ENCODE measurements at places on chromosomes 7 and 10. TPM values are rescaled to one million over a fixed set of nuclear protein-coding genes. Genes with fewer than 3 reads are reported as not detected.

Gene NME8
- total RNA-seq, result not detected

DNA sequence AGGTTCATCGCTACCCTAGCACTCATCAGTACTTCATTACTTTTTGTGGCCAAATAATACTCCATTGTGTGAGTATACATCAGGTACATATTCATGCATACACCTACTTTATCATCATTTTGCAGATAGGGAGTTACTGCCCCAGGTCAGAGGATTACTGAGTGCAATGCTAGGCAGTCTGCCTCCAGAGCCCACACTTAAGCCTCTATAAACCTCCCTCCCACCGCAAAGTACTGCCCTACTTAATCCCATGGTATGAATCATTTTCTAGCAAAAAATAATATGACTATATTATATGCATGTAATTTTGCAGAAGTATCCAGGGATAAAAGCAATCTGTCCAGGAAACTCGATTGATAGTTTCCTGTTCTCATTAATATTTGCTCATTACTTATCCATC is 194.3 kb downstream of the GRID1 start:
- H3K4me1 ChIP-seq, result no peaks in the 10 kb centered on the region
- DNase-seq, result no peak
- no peaks in the 10 kb centered on the region for H3K36me3 ChIP-seq
- H3K27ac ChIP-seq, result no peak overlapping the region

GRCh38 chr7:74287303-74288033 is 1.7 kb upstream of the CLIP2 start:
- peaks cover 22% of the 10 kb centered on the region for H3K4me1 ChIP-seq
- H3K27ac ChIP-seq, result no peak overlapping the region
- no peaks in the 10 kb centered on the region for H3K27me3 ChIP-seq
- no peak overlapping the region for H3K4me3 ChIP-seq
- DNase-seq, result no peak
- H3K36me3 ChIP-seq, result no peaks in the 10 kb centered on the region

- no peaks in the 10 kb centered on the region for H3K36me3 ChIP-seq
- H3K27ac ChIP-seq, result no peak overlapping the region
- H3K27me3 ChIP-seq, result no peaks in the 10 kb centered on the region
- peaks cover 16% of the 10 kb centered on the region for H3K4me1 ChIP-seq
Observed at GRCh38 chr10:78258323-78259030, 224.8 kb downstream of the RPS24 start.

DNA sequence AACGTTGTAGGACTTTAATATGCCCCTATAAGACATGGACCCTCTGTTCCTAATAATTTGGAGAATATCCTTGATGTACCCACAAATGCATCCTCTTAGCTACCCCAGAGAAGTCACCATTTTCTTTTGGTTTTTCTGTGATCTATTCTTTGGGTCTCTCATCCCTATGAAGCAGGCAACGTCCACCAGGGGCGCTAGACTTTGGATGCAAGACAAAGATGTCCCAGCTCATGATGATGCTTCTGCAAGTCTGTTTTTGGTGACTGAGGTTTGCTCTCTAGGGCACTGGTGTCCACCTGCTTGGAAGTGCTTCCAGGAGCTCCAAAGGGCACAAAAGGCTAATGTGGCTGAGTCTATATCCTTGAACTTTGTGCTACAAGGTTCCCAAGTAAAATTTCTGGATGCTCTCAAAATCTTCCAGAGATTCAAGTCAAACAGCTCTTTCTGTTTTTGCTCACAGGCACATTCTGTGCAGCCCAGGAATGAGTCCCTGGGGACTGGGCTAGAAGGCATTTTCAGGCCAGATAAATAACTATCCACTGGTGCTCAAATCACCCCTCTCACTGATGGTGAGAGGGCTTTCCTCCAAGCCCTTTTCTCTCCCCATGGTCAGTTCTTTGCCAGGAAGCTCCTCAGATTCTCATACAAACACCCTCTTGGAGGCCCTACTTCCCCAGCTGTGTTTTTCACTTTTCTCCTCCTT is 166.4 kb downstream of the C7orf25 start:
- H3K4me1 ChIP-seq, result no peaks in the 10 kb centered on the region
- H3K27me3 ChIP-seq, result no peaks in the 10 kb centered on the region
- H3K36me3 ChIP-seq, result no peaks in the 10 kb centered on the region
- H3K27ac ChIP-seq, result no peak overlapping the region
- no peak overlapping the region for H3K4me3 ChIP-seq

DNA sequence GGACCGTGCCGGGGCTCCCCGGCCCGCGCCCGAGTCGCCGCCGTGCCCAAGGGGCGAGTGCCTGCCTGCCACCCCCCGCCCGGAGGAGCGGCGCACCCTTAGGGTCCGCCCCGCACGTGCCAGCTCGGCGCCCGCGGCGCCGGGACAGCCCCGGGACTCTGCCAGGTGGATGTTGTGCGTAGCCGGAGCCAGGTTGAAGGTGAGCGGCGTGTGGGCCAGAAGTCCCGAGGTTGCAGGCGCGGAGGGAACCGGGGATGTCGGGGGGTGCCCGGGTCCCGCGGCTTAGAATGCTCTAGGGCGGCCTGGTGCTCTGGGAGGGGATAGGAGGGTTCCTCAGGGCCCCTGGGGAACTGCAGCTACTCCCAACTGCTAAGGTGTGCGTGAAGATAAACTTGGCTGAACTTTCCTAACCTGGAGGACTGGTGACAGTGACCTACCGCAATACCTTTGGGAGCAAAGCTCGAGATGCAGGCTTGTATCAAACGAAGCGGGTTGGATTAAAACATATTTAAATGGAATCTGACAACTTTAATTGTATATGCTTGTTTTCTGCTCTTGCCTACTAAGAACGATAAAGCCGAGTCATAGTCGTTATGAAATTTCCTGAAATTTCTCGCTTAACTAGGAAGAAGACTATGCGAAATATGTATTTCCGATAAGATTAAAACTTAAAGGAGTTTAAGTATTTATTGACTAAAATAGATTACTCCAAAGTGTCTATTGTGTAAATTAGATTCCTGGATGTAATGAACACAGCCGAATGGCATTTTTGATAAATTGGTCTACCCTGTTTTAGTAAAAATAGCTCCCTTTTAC is at the start of gene CUX1:
TSS of gene CUX1 (plus strand) at position 156 of the 816 bp plus-strand sequence. CDS start at position 170, 14 bp downstream.
- H3K27ac ChIP-seq, result peak within 1 kb of the TSS; percentile 93
- peak; percentile 69 for DNase-seq
- no peaks in the 10 kb centered on the region for H3K36me3 ChIP-seq

Gene PTF1A
- not detected for total RNA-seq

GRCh38 chr7:150407588-150408392 is 28.7 kb downstream of the ZNF775 start:
- peak overlapping the region; percentile 97 for H3K27ac ChIP-seq
- no peaks in the 10 kb centered on the region for H3K4me1 ChIP-seq
- H3K27me3 ChIP-seq, result no peaks in the 10 kb centered on the region
- H3K36me3 ChIP-seq, result peaks cover 4% of the 10 kb centered on the region

Gene CLRN3
- not detected for total RNA-seq

DNA sequence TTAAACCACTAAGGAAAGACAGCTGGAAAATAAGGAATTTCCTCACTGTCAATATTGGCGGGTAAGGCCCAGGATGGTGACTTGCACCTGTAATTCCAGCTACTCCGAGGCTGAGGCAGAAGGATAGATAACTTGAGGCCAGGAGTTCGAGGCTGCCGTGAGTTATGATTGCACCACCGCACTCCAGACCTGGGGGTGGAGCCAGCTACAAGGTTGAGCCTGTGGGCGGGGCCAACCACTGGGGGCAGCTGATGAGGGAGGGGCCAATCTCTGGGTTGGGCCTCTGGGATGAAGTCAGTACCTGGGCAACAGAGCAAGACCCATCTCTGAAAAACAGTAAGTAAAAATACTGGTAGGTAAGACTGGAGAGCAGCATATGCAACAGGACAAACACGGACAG is 80.1 kb upstream of the ADO start:
- H3K4me3 ChIP-seq, result no peak overlapping the region
- H3K4me1 ChIP-seq, result no peaks in the 10 kb centered on the region
- no peak for DNase-seq
- H3K27me3 ChIP-seq, result no peaks in the 10 kb centered on the region
- H3K36me3 ChIP-seq, result no peaks in the 10 kb centered on the region

DNA sequence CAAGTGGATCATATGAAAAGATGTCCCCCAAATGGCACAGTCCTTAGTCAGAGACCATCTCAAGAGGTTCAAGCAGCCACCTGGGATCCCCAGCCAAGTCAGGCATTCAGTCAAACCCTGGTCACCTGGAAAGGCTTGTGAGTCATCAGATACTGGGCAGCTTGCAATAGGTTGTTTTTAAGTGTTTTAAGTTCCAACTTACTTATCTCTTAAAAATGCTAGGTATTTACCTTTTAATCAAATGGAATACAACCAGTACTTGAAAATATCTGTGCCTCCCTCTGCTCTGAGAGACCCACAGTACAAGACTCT is 262.2 kb downstream of the WDR11 start:
- DNase-seq, result no peak
- no peak overlapping the region for H3K27ac ChIP-seq
- no peak overlapping the region for H3K4me3 ChIP-seq
- H3K4me1 ChIP-seq, result peaks cover 20% of the 10 kb centered on the region
- no peaks in the 10 kb centered on the region for H3K36me3 ChIP-seq

DNA sequence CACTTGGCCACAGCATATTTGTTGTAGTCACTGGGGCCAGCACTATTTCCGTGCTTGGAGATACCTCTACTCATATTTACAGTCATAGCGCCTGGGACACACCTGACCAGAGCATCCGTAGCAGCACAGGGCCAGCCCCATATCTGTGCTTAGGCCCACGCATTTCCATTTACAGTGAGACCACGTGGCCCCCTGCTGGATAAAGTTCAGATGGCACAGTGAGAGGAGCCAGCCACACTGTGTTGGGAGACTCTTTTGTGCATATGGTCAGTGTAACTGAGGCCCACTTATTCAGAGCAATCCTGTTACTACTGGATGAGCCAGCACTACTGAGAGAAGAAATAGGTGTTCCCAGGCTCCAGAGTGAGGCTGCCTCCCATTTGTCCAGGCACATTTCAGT is 455.3 kb downstream of the REEP3 start:
- no peak overlapping the region for H3K27ac ChIP-seq
- H3K4me3 ChIP-seq, result no peak overlapping the region
- H3K4me1 ChIP-seq, result no peaks in the 10 kb centered on the region
- DNase-seq, result no peak
- no peaks in the 10 kb centered on the region for H3K36me3 ChIP-seq

Gene APBB1IP
- 3.5 TPM for total RNA-seq

Gene HMX3
- total RNA-seq, result not detected

DNA sequence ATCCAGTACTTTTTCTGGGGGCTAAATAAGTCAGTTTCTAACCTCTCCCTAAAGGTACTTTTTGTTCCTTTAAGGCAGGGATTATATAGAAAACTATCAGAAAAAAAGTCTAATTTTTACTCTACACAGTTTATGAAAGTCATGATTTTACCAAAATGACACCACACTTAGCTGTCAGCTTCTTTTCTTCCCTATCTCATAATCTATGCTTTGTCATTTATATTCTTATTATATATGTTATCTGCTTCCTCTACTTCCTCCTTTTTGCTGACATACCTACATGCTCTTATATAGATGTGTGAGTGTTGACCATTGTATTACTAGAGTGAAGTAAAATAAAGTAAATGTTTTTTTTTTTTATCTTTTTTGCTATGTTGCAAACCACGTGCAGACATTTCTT is 203.9 kb upstream of the CHRM2 start:
- H3K4me3 ChIP-seq, result no peak overlapping the region
- no peak for DNase-seq
- H3K4me1 ChIP-seq, result no peaks in the 10 kb centered on the region
- H3K36me3 ChIP-seq, result no peaks in the 10 kb centered on the region
- no peak overlapping the region for H3K27ac ChIP-seq

DNA sequence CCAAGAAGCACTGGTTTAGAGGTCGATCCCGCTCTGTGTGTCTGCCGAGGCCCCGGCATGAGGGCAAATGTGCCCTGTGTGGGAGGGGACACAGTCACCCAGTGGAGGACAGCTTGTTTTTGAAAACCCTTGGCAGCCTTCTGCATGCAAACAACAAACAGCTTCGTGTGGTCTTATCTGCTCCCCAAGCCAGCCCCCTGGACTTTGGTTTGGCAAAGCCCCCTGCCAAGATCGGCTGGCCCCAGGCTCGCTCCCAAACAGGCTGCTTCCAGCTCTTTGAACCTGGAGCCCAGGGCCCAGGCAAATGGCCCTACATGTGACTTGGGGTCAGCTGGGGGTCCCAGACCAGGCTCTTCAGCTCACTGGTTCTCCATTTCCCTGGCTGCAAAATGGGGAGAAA is 2.9 kb downstream of the ELN start:
- H3K27ac ChIP-seq, result peak overlapping the region; percentile 96
- peak overlapping the region; percentile 60 for H3K4me3 ChIP-seq
- H3K4me1 ChIP-seq, result no peaks in the 10 kb centered on the region
- peaks cover 10% of the 10 kb centered on the region for H3K36me3 ChIP-seq
- DNase-seq, result no peak

- peak; percentile 50 for DNase-seq
- no peaks in the 10 kb centered on the region for H3K36me3 ChIP-seq
- no peak overlapping the region for H3K27ac ChIP-seq
- no peaks in the 10 kb centered on the region for H3K27me3 ChIP-seq
- H3K4me1 ChIP-seq, result no peaks in the 10 kb centered on the region
Observed at GRCh38 chr10:132385721-132386418, 11.1 kb upstream of the PWWP2B start.

GRCh38 chr7:121166916-121167315 is 161.9 kb upstream of the WNT16 start:
- H3K4me1 ChIP-seq, result peaks cover 15% of the 10 kb centered on the region
- H3K4me3 ChIP-seq, result no peak overlapping the region
- H3K36me3 ChIP-seq, result no peaks in the 10 kb centered on the region
- no peak overlapping the region for H3K27ac ChIP-seq
- no peak for DNase-seq
- H3K27me3 ChIP-seq, result no peaks in the 10 kb centered on the region

GRCh38 chr10:101226491-101227428 is 2.5 kb downstream of the LBX1 start:
- peaks cover 75% of the 10 kb centered on the region for H3K4me1 ChIP-seq
- no peak overlapping the region for H3K4me3 ChIP-seq
- peaks cover 99% of the 10 kb centered on the region for H3K27me3 ChIP-seq
- DNase-seq, result no peak

Gene SEC61A2
- 7.5 TPM for total RNA-seq

GRCh38 chr10:125291836-125292235 is 131.5 kb upstream of the CTBP2 start:
- no peak overlapping the region for H3K4me3 ChIP-seq
- H3K4me1 ChIP-seq, result no peaks in the 10 kb centered on the region
- no peaks in the 10 kb centered on the region for H3K36me3 ChIP-seq

DNA sequence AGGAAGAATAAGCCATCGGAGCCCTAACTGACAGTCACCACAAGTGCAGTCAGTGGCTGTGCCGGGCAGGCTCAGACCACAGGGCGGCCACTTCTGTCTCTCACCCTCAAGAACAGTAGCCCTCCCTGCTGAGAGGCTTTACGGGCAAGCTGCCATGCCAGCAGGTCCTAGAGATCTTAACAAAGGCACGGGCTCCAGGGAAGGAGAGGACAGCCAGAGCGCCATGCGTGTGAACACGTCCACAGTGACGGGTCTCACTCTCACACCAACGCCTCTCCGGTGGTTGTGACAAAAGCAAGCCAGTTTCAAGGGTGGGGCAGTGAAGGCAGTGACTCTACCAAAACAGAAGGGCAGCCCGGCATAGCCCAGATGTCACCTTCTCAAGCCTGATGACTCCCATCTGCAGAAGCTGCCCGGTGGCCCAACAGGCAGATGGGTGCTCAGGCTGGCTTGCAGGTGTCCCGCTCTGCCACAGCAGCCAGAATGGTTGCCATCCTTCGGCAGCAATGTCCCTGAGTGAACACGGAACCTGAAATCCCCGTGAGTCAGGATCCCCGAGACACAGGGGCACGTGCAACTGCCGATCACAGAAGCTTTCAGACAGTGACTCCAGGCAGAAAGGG is 102.0 kb downstream of the FAM53B start:
- peaks cover 71% of the 10 kb centered on the region for H3K4me1 ChIP-seq
- peak overlapping the region; percentile 75 for H3K27ac ChIP-seq
- no peaks in the 10 kb centered on the region for H3K27me3 ChIP-seq
- H3K36me3 ChIP-seq, result no peaks in the 10 kb centered on the region
- no peak overlapping the region for H3K4me3 ChIP-seq
- peak; percentile 87 for DNase-seq
